Amygdala (tissue), 56 donors: ENCODE measurements at places on chromosomes 1 and 21.

- DNase-seq, result no peak
Observed at GRCh38 chr1:216627252-216627651, 96.0 kb downstream of the ESRRG start.

GRCh38 chr1:229007167-229007566 lies 263.7 kb upstream of the RAB4A start:
- no peak for DNase-seq

DNA sequence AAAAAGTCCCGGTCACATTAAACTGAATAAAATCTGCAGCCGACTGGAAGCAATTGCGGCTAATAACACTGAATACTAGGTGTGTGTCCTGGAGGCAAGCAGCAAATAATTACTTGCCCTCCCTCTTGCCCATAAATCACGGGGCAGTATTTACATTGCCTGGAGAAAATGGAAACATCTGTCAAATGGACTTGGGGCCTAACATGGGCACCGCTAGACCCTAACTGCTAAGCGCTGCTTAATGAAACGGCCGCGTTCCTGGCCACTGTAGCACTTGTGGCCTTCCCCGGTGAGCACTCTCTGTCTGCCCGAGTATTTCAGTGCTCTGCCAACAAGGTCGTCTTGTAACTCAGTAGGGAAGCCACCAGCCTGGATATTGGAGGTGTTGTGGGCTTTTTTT lies 23.9 kb upstream of the KNCN start:
- no peak for DNase-seq

DNA sequence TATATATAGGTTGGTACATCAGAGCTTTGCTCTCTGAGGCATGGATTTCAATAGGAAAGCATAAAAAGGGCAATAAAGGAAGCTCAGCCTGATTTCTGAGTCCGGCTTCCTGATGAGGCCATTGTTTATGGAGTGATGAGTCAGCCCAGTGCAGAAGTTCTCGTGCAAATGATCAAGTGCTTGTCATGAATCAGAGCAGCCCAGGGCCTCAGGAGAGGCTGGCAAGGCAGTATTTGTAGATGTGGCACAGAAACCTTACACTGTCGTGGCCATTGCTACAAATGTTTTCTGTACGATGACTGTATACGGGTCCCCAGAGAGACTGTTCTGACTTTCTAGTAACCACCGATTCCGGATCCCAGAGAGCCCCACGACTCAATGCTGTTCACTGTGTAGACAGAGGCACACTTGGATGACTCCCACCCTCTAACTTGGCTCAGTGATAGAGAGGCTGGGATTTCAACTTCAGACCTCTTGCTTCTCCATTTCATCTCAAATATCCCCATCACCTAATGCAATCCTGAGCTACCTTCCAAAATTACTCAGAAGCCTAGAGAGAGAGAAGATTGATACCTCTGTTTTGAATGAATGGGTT lies 26.8 kb downstream of the UMODL1 start:
- DNase-seq, result no peak

DNA sequence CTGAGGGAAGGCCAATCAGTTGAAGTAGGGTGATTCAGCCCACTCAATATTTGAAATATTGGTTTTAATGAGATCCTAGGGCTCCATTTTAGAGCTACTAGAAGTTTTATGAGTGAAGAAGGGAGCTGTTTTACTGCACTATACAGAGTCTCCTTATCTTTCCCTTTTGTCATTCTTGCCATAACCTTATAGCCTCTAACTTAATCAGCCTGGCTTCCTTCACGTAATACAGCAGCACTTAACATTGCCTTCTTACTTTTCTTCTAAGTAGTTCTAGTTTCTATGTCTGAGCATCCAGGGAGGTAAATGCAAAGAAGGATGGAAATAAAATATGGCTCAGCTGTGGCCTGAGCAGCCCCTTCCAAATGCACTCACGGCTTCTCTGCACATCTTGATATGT lies 299.3 kb downstream of the KIF26B start:
- DNase-seq, result no peak

DNA sequence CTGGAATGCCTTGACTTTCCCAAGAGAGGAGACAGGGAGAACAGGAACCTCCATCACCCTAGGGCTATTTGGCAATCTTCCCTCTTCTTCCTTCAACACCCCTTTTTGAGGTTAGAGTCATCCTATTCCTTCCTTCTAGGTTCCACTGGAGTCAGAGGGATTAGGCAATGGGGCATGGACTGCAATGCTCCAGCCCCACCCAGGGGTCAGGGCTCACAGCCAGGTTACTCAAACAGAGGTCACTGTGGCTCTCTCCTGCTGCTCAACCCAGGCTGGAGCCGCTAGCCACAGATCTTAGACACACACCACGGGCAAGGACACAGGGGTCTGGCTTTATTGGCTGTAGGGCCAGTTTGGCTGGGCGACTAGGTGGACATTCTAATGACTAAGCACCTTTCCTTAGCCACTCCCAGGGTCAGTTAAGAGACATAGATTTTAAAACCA lies 145.5 kb upstream of the NRIP1 start:
- DNase-seq, result no peak

- DNase-seq, result no peak
Observed at GRCh38 chr1:230573658-230574057, 68.6 kb upstream of the COG2 start.

DNA sequence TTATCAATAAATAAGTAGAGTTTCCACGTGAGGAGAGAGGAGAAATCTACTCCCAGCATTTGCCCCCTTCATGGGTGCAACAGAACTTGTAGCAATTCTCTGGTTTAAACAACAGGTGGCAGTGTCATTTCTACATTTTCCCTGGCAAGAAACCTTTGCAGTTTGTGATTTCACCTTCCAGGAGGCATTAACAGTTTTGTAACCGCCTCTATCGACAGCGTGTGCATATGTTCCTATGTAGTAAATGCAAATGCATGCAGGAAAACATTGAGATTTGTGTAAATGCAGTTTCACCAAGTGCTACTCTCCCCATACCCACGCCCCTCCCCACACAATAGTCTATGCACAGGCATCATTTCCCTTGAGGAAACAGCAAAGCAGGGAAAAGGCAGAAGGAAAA lies 494.7 kb downstream of the SMYD3 start:
- no peak for DNase-seq

- no peak for DNase-seq
Observed at GRCh38 chr1:185964946-185965345, 230.8 kb downstream of the HMCN1 start.

GRCh38 chr1:39671793-39672550 lies at the start of gene NT5C1A:
Gene NT5C1A (minus strand): TSS chr1:39672107. CDS start chr1:39672038, 69 bp downstream.
- DNase-seq, result peak; percentile 40

- no peak for DNase-seq
Observed at GRCh38 chr1:23745515-23745914, 2.2 kb downstream of the ELOA start.

DNA sequence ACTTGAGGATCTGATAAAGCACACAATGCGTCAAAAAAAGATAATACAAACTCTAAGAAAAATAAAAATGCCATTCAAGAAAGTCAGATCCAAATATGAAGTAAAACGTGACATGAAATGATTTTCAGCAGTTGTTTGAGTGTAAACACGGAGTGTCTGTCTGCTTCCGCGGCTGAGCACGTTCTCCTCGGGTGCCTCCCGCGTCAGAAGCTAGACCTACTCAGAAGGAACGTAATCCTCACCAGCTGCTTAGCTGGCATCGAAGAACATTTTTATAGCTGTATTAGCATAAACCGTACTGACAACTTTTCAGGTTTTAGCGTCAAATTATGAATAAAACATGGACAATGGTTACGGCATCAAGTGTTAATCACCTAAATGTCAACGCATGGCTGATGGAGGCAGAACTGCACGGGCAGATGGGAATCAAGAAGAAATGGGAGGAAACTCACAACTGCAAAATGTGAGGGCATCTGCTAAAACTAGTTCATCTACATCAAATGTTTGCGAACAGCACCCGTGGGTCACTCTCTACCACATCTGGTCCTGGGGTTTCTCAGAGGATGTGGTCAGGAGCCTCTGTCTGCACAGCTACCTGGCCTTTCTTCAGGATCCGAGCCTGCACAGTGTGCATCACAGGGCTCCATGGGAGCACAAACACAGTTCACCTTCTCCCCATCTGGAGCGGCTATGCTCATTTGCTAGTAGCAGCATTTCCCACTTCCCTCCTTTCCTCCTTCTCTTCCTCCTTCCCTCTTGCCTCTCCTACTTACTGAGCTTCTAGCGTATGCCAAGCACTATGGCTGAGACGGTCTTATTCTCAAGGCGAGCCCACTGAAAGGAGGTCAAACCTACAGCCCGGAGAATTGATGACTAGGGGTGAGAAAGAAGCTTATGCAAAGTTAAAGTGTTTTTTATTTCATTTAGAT lies 40.0 kb downstream of the RCAN1 start:
- DNase-seq, result no peak

GRCh38 chr1:59730759-59731478 lies 83.8 kb upstream of the HOOK1 start:
- DNase-seq, result no peak

DNA sequence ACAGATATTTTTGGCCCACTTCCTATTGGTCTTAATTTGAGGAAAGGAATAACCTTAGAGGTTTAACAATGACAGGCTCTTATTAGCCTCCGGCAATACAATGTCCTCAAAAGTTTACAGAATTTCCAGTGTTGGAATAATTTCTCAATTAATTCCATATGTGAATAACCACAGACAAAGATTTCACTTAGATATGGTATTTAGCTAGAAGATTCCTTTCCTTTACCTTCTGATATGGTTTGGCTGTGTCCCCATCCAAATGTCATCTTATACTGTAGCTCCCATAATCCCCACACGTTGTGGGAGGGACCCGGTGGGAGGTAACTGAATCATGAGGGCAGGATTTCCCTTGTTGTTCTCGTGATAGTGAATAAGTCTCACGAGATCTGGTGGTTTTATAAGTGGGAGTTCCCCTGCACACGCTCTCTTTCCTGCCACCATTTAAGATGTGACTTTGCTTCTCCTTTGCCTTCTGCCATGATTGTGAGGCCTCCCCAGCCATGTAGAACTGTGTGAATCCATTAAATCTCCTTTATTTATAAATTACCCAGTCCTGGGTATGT lies 54.9 kb upstream of the RGS7 start:
- DNase-seq, result no peak

DNA sequence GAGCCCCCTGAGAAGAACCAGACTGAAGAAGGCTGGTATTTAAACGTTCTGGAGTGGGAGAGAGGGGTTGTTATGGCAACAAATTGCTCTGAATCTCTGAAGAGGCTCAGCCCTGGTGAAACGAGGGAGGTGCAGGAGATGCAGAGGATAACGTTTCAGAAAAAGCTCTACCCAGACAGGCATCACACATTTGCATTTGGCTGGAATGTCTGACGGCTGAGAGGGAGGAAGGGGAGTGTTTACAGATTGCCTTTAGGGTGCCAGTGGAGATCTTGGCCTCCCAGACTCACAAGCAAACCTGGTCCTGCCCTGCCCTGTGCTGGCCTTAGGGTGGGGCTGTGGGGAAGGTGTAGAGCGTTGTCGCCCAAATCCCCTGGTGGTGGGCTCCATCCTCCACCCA lies 169.0 kb upstream of the AJAP1 start:
- peak; percentile 40 for DNase-seq

GRCh38 chr1:82160036-82160435 lies 359.3 kb downstream of the ADGRL2 start:
- DNase-seq, result no peak

GRCh38 chr1:232813097-232813496 lies 7.9 kb downstream of the MAP10 start:
- no peak for DNase-seq

- no peak for DNase-seq
Observed at GRCh38 chr21:42493109-42494060, 2.6 kb downstream of the RSPH1 start.

DNA sequence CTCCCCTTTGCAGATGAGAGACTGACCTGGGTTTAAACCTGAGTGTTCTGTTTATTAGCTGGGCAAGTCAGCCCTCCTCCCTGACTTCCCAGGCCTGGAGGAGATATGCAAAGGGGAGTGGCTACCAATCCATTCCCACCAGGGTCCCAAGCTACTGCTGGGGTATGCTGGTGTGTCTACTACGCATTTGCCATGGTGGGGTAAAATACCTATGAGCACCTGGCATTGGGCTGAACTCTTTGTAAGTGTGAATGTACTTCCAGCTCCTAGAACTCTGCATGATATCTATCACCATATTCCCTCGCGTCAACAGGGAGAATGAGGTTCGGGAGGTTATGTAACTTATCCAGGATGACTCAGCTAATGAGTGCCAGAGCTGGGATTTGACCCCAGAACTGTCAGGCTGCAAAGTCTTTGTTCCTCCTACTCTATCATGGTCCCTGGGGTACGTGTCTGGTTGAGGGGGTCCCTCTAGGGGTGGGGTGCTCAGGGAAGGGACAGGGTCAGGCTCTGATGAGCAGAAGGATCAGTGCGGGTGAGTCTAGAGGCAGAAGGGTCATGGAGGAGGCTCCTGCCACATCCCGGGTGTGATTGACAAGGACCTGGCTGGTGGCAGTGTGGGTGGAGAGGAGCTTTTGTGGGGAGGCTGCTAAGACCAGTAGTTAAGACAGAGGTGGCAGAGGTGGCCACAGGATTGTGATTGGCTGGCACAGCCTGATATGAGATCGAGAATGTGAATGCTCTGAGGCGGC lies 16.7 kb downstream of the AMPD2 start:
- no peak for DNase-seq

DNA sequence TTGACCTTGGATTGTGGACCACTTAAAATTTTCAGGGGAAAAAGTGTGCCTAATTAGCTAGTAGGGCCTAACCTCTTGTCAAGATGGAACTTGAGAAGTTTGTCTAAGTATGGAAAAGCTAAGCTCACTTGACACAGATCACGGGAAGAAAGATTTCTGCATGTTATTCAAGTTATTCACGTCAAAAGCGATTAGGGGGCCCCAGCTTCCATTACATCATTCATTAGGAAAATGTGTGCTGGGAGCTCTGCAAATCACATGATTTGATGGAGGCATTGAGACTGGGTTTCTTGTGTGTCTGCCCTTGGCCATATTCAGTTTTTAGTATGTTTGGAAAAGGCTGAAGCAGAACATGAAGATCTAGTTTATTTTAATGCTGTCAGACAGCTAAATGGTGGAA lies 15.5 kb upstream of the POGZ start:
- no peak for DNase-seq

- no peak for DNase-seq
Observed at GRCh38 chr1:246306415-246307037, 200.6 kb downstream of the SMYD3 start.

GRCh38 chr1:29811727-29812407 lies 575.5 kb downstream of the PTPRU start:
- DNase-seq, result no peak

GRCh38 chr1:176994931-176995596 lies 169.4 kb downstream of the ASTN1 start:
- DNase-seq, result no peak

DNA sequence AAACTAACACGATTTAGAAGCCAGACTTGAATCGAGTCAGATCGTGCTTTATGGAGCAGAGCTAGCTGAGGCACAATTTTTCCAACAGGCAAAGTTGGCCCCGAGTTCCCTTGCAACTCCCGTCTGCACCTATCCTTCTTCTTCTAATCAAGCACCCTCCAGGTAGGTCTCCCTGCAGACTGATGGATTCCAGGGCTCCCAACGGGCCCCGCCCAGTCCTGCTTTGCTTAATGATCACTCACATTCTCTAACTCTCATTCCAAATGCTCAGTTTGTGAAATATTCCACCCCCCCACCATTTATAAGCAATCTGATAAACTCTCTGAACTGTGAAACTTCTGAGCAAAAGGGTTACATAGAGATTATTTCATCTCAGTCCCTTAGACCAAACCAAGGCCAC lies 119.6 kb downstream of the SLC30A10 start:
- DNase-seq, result no peak
